ENCODE measurements at places on chromosomes 1 and 21. TPM values are rescaled to one million over a fixed set of nuclear protein-coding genes. Genes with fewer than 3 reads are reported as not detected.

CA6 gene
- not detected for polyA plus RNA-seq

LCE2C gene
- polyA plus RNA-seq: not detected

MIXL1 gene
- not detected for polyA plus RNA-seq

ARHGAP29 gene
- polyA plus RNA-seq: 5.8 TPM

NFASC gene
- 5.8 TPM for polyA plus RNA-seq

TTC24 gene
- not detected for polyA plus RNA-seq

L1TD1 gene
- not detected for polyA plus RNA-seq
